ENCODE measurements at places on chromosomes 5 and 9.

- H3K27ac ChIP-seq = no peak overlapping the region
- no peaks in the 10 kb centered on the region for H3K27me3 ChIP-seq
- H3K36me3 ChIP-seq = no peaks in the 10 kb centered on the region
- no peak for DNase-seq
- H3K4me3 ChIP-seq = no peak overlapping the region
- H3K4me1 ChIP-seq = no peaks in the 10 kb centered on the region
Measured at GRCh38 chr9:5593904-5594303, 35.0 kb upstream of the RIC1 start.

DNA sequence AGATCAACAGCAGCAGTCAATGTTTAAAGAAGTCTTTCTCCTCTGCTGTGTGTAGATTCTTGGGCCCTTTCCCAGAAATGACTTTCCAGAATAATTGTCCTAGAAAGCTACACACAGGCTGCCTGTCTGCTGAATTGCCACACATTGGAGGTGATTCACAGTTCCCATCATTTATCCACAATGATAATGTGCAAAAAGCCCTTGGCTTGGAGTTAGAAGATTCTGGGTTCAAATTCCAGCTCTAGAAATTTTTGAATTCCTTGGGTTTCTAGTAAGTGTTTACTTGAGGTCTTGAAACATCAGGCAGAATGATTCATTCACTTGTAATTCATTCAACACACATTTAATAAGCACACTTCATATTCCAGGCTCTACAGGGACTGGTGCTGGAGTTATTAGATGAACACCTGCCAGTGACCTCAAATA lies 28.6 kb upstream of the EPB41L4B start:
- no peak for DNase-seq
- H3K27me3 ChIP-seq = peaks cover 7% of the 10 kb centered on the region
- no peak overlapping the region for H3K4me3 ChIP-seq
- no peak overlapping the region for H3K27ac ChIP-seq
- no peaks in the 10 kb centered on the region for H3K4me1 ChIP-seq

DNA sequence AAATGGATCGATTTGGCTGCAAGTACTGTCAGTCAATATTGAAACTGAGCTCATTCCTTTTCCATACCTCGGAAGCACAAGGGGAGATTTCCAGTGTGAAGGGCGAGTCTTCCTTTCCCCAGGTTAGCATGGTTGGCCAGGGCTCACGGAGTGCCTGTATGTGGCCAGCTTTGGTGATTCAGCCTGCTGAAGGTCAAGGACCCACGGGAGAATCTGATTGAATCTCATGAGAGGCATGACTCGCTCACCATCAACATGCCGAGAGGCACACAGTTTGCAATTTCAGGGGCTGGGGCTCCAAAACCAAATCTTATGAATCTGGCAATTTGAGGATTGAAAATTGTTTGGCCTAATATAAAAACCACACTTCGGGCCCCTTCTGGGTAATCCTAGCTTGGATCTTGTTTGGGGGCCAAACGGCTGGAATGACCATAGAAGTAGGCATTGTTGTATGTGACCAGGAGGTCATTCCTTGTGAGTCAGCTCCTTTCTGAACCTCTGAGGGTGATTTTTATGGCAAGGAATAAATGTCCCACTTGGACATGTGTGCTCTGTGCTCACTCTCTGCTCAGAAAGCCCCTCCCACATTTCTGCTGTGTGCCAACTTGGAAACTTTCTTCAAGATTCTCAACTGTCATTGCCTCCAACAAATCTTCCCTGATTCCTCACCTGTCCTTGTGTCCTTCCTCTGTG lies 69.8 kb downstream of the DOCK2 start:
- H3K36me3 ChIP-seq = peaks cover 97% of the 10 kb centered on the region
- no peak for DNase-seq
- H3K27ac ChIP-seq = no peak overlapping the region
- no peaks in the 10 kb centered on the region for H3K27me3 ChIP-seq
- no peak overlapping the region for H3K4me3 ChIP-seq

GRCh38 chr5:138077064-138077696 lies 6.7 kb upstream of the WNT8A start:
- peak; percentile 33 for DNase-seq
- H3K4me3 ChIP-seq = no peak overlapping the region
- H3K27me3 ChIP-seq = no peaks in the 10 kb centered on the region

DNA sequence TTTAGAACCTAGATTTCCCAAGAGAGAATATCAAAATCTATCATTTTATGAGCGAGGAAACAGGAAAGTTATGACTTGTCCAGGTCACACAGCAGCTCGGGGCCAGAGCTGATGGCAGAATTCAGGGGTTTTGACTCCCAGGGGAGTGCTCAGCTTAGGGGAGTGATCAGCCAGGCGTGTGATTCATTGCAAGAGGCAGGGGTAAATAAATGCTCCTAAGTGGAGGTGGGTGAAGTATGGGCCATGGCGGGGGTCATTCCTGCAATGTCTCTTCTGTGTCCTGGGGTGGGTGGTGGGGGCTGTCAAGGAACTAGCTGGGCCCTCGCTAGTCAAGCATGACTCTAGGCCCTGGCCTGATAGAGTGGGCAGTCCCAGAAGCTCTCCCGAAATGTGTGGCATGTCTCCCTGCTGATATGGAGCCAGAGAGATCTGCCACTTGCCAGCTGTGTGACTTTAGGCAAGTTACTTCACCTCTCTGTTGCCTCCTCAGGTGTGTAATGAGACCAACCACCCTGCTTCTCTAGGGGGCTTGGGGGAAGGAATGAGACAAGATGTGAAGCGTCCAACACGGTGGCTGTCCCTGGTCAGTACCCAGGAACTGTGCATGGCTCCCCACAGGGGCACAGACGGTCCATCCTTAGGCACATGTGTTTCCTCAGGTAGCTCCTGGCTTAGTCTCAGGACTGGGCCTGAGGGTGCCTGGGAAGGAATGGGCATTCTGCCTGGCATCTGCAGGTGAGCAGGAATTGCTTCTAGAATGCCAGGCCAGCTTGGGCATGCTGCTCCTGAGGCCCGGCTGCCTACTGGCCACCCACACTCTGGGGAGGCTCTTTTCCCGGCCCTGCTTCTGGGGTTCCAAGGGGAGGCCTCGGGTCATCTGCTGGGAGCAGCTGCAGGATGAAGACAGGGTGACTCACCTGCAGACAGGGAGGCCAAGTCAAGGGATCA lies 36.5 kb upstream of the SH3PXD2B start:
- no peak overlapping the region for H3K4me3 ChIP-seq

- H3K4me1 ChIP-seq = no peaks in the 10 kb centered on the region
- no peaks in the 10 kb centered on the region for H3K36me3 ChIP-seq
- no peak overlapping the region for H3K27ac ChIP-seq
- no peak overlapping the region for H3K4me3 ChIP-seq
Measured at GRCh38 chr5:21689587-21689986, 1163.6 kb downstream of the CDH12 start.

DNA sequence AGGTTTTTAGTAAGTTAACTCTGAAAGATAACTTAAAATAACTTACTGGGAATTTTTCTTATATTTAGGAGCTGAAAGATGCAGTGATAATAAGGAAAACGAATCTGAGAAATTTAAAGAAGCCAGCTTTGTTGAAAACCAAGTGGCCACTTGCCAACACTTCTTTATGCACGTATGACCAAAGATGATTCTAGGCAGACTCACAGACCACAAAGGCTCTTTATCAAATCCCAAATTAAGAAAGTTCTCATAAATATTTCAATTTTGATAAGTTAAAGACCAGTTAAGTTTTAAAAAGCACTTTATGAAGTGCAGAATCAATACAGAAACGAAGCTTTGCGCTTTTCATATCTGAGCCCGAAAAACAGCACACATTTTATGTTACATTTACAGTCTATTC lies 1.5 kb downstream of the AFF4 start:
- H3K36me3 ChIP-seq = no peaks in the 10 kb centered on the region
- H3K27me3 ChIP-seq = no peaks in the 10 kb centered on the region
- H3K27ac ChIP-seq = peak overlapping the region; percentile 37
- DNase-seq = no peak

GRCh38 chr9:38333047-38333446 lies 59.5 kb upstream of the ALDH1B1 start:
- no peaks in the 10 kb centered on the region for H3K27me3 ChIP-seq
- H3K27ac ChIP-seq = no peak overlapping the region
- no peak for DNase-seq
- no peaks in the 10 kb centered on the region for H3K36me3 ChIP-seq
- H3K4me3 ChIP-seq = no peak overlapping the region

GRCh38 chr9:133584559-133585476 lies 24.4 kb downstream of the FAM163B start:
- no peaks in the 10 kb centered on the region for H3K36me3 ChIP-seq
- H3K27me3 ChIP-seq = peaks cover 34% of the 10 kb centered on the region
- H3K4me3 ChIP-seq = no peak overlapping the region

GRCh38 chr5:153402550-153402949 lies 87.9 kb upstream of the GRIA1 start:
- no peak overlapping the region for H3K4me3 ChIP-seq
- H3K36me3 ChIP-seq = no peaks in the 10 kb centered on the region
- H3K4me1 ChIP-seq = no peaks in the 10 kb centered on the region
- H3K27ac ChIP-seq = no peak overlapping the region
- H3K27me3 ChIP-seq = no peaks in the 10 kb centered on the region
- no peak for DNase-seq

DNA sequence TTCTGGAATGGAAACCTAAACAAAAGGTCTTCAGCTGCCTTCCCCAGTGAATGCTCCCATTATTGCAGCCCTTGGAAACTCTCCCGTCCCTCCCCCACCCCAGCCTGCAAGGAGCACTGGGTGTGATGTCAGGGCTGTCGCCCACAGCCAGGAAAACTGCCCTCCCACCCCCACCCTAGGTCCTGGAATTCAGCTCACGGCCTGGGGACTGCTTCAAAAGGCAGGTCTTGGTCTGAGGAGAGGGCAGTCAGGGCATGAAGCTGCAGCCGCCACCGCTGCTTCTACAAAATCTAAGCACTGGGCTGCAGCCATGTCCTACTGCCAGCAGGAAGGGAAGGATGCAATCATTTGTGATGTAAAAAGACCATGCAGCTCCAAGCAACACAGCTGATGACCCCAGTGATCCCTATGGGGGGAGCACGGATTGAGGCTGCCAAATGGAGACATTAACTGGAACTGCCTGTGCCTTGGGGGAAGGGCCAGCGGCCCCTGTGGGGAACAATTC lies 11.4 kb downstream of the GRHPR start:
- no peak overlapping the region for H3K27ac ChIP-seq
- no peak for DNase-seq
- H3K4me1 ChIP-seq = no peaks in the 10 kb centered on the region
- H3K4me3 ChIP-seq = no peak overlapping the region
- H3K36me3 ChIP-seq = peaks cover 59% of the 10 kb centered on the region
- H3K27me3 ChIP-seq = no peaks in the 10 kb centered on the region

DNA sequence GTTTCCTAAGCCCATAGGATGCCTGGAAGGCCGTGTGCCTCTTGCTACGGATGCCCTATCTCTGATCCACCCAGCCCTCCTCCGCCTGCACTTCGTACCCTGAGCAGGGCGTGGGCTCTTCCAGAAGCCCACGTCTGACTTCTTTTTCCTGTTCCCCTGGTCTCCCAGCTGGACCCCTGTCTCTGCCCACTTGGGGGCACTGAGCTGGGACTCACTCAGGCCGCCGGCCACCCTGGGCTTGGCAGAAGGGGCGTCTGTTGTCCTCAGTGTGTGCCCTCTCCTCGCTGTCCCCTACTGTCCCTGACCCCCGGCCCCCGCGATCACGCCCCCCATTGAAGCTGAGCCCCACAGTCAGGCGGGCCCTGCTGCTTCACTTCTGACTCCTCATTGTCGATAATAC lies 22.0 kb upstream of the RXRA start:
- DNase-seq = no peak
- H3K27me3 ChIP-seq = no peaks in the 10 kb centered on the region
- H3K27ac ChIP-seq = no peak overlapping the region
- H3K36me3 ChIP-seq = no peaks in the 10 kb centered on the region
- H3K4me1 ChIP-seq = peaks cover 9% of the 10 kb centered on the region

DNA sequence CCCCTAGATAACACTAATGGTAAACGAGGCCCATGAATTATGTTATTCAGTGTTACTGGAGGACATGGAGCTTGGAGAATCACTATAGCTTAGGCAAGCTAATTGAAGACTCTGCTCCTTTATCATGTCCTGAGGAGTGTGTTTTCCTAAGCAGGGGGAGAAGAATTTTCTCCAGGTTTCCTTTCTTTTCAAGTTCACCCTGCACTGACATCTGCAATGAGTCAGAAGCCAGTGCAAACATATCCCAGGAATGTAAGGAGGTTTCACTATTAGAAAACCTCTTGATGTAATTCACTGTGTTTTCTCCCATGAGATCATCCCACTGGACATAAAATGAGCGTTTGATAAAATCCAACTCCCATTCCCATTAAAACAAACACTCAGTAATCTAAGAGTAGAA lies 75.6 kb downstream of the DMRT2 start:
- DNase-seq = no peak
- no peaks in the 10 kb centered on the region for H3K36me3 ChIP-seq
- H3K4me3 ChIP-seq = no peak overlapping the region
- H3K4me1 ChIP-seq = no peaks in the 10 kb centered on the region

GRCh38 chr5:142976861-142977260 lies 206.7 kb downstream of the ARHGAP26 start:
- H3K4me3 ChIP-seq = no peak overlapping the region
- H3K36me3 ChIP-seq = no peaks in the 10 kb centered on the region
- DNase-seq = no peak

DNA sequence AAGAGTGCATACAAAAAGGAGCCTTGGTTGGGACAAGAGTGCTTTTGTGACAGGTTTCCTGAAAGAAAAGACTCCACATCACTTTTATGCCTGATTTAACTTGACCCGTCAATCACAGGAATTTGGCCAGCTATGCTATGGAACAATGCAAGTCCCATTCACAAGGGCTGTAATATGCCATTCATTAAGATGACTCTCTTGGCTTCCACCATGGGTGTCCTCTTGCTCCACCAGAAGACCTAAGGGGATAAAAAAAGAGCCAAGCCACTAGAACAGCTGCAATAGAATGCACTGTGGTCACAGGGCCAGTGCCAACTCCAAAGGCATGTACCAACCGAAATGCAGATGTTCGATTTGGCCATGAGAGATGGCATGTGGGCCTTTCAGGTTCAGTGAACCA lies 480.1 kb upstream of the MPDZ start:
- H3K36me3 ChIP-seq = no peaks in the 10 kb centered on the region
- H3K4me1 ChIP-seq = no peaks in the 10 kb centered on the region
- H3K27ac ChIP-seq = no peak overlapping the region

DNA sequence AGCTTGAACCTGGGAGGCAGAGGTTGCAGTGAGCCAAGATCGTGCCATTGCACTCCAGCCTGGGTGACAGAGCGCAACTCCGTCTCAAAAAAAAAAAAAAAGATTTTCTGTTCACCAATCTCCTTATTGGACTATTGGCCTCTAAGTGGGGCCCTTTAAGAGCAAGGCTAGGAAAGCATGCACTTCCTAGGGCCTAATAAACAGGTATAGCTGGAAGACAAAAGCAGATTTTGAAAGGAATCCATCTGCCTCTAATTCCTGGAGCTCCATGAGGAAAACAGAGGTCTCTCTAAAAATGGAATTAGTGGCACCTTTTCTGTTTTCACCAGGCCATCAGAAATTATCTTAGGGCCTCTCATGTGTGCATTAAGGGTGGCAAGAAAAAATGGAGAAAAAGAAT lies 70.0 kb downstream of the RGMB start:
- DNase-seq = no peak
- H3K4me1 ChIP-seq = no peaks in the 10 kb centered on the region
- H3K27me3 ChIP-seq = no peaks in the 10 kb centered on the region
- no peaks in the 10 kb centered on the region for H3K36me3 ChIP-seq

GRCh38 chr9:3337515-3338225 lies 188.1 kb downstream of the RFX3 start:
- H3K4me1 ChIP-seq = no peaks in the 10 kb centered on the region
- H3K27me3 ChIP-seq = no peaks in the 10 kb centered on the region
- H3K4me3 ChIP-seq = no peak overlapping the region

- H3K4me3 ChIP-seq = no peak overlapping the region
- H3K36me3 ChIP-seq = no peaks in the 10 kb centered on the region
- H3K27me3 ChIP-seq = peaks cover 15% of the 10 kb centered on the region
- DNase-seq = no peak
- H3K27ac ChIP-seq = no peak overlapping the region
Measured at GRCh38 chr5:69502367-69502766, 9.8 kb downstream of the OCLN start.

Data from CD4-positive, alpha-beta T cell (primary cell).